ENCODE measurements at places on chromosomes 6 and 20. TPM values are rescaled to one million over a fixed set of nuclear protein-coding genes. Genes with fewer than 3 reads are reported as not detected.

PTCRA gene
- total RNA-seq: not detected

GJA1 gene
- 322 TPM for total RNA-seq

HAO1 gene
- not detected for total RNA-seq

BPIFB4 gene
- not detected for total RNA-seq

LTA gene
- not detected for total RNA-seq

C6orf58 gene
- not detected for total RNA-seq

GRM1 gene
- 1.3 TPM for total RNA-seq

COX4I2 gene
- total RNA-seq: 10.1 TPM

CGA gene
- 0.59 TPM for total RNA-seq

SIRPB1 gene
- total RNA-seq: 0.82 TPM

CDH4 gene
- total RNA-seq: not detected

EFCAB8 gene
- total RNA-seq: not detected

GPRC6A gene
- not detected for total RNA-seq

TFAP2D gene
- not detected for total RNA-seq

BMP5 gene
- total RNA-seq: 2.8 TPM

NEURL2 gene
- total RNA-seq: 5.8 TPM

NR2E1 gene
- not detected for total RNA-seq

TSBP1 gene
- total RNA-seq: not detected

RHAG gene
- total RNA-seq: 0.62 TPM

PRDM13 gene
- total RNA-seq: not detected

MRS2 gene
- total RNA-seq: 44.3 TPM

SCRT2 gene
- total RNA-seq: not detected

RIPPLY2 gene
- not detected for total RNA-seq

ATP6V1G2 gene
- 2.1 TPM for total RNA-seq

AIF1 gene
- 15.5 TPM for total RNA-seq

TOX2 gene
- total RNA-seq: 0.47 TPM

GPSM3 gene
- total RNA-seq: 5.9 TPM

ASCC3 gene
- 14.2 TPM for total RNA-seq

Measured in left ventricle myocardium superior (tissue), 1 donor.